ENCODE measurements at places on chromosomes 12 and 14.

- no peak for DNase-seq
Observed at GRCh38 chr12:5971194-5971850, 26.3 kb upstream of the ANO2 start.

GRCh38 chr12:25866586-25867378 is 91.7 kb upstream of the RASSF8 start:
- no peak for DNase-seq

DNA sequence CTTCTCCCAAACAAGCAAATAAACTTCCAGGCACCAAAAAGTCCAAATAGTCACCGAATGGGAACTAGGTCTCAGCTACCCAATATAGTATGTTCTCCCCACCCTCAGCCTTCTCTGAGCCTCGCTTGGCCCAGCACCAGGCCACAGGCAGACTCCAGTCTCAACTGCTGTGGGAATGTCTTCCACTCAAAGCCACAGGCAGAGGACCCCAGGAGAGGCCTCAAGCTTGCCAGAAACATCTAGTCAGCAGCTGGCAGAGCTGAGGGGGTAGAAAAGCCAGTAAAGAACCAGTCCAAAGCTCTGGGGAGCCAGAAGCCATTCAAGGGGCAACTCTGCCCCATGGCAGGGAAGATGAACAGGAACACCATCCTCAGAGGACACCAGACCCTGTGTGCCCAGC is 41.8 kb downstream of the FMNL3 start:
- DNase-seq = no peak

GRCh38 chr14:99360774-99361595 is 89.0 kb upstream of the BCL11B start:
- DNase-seq = no peak

- DNase-seq = no peak
Observed at GRCh38 chr14:95515080-95515489, 1.4 kb downstream of the SYNE3 start.

- no peak for DNase-seq
Observed at GRCh38 chr12:68138480-68138879, 21.1 kb downstream of the IFNG start.
